ENCODE measurements at places on chromosomes 13 and 19.
A peak's percentile ranks its signal among the peaks of the same experiment; 100 is the strongest.

- peak; percentile 61 for DNase-seq
- peaks cover 37% of the 10 kb centered on the region for H3K4me1 ChIP-seq
- peaks cover 52% of the 10 kb centered on the region for H3K36me3 ChIP-seq
- H3K27me3 ChIP-seq = no peaks in the 10 kb centered on the region
- peak overlapping the region; percentile 76 for H3K27ac ChIP-seq
- H3K4me3 ChIP-seq = peak overlapping the region; percentile 56
These were observed 36.2 kb upstream of the GARRE1 start for GRCh38 chr19:34217952-34218817.

- H3K27ac ChIP-seq = no peak overlapping the region
- peaks cover 32% of the 10 kb centered on the region for H3K27me3 ChIP-seq
- no peaks in the 10 kb centered on the region for H3K36me3 ChIP-seq
- no peak for DNase-seq
These were observed 5.3 kb upstream of the MAB21L1 start for GRCh38 chr13:35481777-35482176.

GRCh38 chr19:3660493-3661219, 34.1 kb upstream of the CACTIN start:
- no peak overlapping the region for H3K27ac ChIP-seq
- H3K4me1 ChIP-seq = no peaks in the 10 kb centered on the region
- H3K27me3 ChIP-seq = no peaks in the 10 kb centered on the region
- H3K36me3 ChIP-seq = peaks cover 13% of the 10 kb centered on the region
- DNase-seq = no peak

GRCh38 chr13:45316338-45316737, 24.6 kb downstream of the TPT1 start:
- no peak overlapping the region for H3K4me3 ChIP-seq
- no peak overlapping the region for H3K27ac ChIP-seq
- no peak for DNase-seq
- H3K36me3 ChIP-seq = no peaks in the 10 kb centered on the region
- peaks cover 5% of the 10 kb centered on the region for H3K4me1 ChIP-seq

DNA sequence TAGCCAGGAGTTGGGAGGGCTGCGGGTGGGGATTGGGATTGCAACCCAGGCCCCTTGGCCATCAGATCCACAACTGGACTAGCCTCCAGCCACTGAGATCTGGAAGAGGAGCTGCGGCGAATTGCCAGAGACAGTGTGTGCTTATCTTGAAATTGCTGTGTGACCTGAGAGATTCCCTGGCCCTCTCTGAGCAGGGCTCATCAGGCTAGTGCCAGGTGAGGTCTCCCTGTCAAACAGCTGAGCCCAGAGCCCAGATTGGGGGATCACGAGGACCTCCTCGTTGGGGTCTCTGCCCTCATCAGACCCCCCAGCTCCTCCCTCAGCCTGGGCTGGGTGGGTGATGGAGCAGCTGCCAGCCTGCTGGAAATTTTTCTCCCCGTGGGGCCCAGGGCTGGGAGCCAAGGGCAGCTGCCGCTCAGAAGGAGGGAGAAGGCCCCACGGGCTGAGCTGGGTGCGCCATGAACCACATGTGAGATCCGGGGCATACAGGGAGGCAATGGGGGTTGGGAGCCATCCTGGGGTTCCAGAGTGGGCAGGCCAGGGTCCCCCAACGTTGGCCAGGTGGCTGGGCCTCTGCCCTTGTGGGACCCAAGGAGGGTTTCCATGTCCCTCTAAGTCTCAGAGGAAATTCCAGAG, 7.2 kb downstream of the FUT5 start:
- H3K27ac ChIP-seq = no peak overlapping the region
- H3K27me3 ChIP-seq = no peaks in the 10 kb centered on the region
- H3K36me3 ChIP-seq = no peaks in the 10 kb centered on the region

GRCh38 chr13:91576590-91576989, 178.2 kb downstream of the GPC5 start:
- no peaks in the 10 kb centered on the region for H3K4me1 ChIP-seq
- H3K27me3 ChIP-seq = no peaks in the 10 kb centered on the region
- no peaks in the 10 kb centered on the region for H3K36me3 ChIP-seq
- H3K4me3 ChIP-seq = no peak overlapping the region
- no peak overlapping the region for H3K27ac ChIP-seq
- DNase-seq = no peak

GRCh38 chr13:112435973-112436372, 59.8 kb downstream of the SPACA7 start:
- no peaks in the 10 kb centered on the region for H3K4me1 ChIP-seq
- H3K4me3 ChIP-seq = no peak overlapping the region
- peaks cover 16% of the 10 kb centered on the region for H3K27me3 ChIP-seq
- H3K36me3 ChIP-seq = no peaks in the 10 kb centered on the region
- no peak for DNase-seq
- no peak overlapping the region for H3K27ac ChIP-seq

DNA sequence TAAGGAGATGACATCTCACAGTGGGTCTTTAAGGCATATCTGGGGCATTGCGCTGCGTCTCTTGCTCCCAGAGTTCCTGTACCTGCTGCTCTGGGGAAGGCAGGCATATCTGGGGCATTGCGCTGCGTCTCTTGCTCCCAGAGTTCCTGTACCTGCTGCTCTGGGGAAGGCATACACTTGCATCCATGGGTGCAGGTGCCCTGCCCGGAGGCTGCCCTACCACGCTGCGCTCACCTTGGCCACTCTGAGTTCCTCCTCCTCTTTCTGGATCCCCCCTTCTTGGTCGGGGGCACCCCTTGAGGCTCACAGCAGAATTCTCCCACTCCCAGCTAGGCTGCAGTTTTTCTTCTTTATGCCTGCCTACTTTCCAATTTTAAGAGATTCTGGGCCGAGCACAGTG, 60.9 kb upstream of the TMTC4 start:
- no peak overlapping the region for H3K4me3 ChIP-seq
- H3K36me3 ChIP-seq = no peaks in the 10 kb centered on the region

DNA sequence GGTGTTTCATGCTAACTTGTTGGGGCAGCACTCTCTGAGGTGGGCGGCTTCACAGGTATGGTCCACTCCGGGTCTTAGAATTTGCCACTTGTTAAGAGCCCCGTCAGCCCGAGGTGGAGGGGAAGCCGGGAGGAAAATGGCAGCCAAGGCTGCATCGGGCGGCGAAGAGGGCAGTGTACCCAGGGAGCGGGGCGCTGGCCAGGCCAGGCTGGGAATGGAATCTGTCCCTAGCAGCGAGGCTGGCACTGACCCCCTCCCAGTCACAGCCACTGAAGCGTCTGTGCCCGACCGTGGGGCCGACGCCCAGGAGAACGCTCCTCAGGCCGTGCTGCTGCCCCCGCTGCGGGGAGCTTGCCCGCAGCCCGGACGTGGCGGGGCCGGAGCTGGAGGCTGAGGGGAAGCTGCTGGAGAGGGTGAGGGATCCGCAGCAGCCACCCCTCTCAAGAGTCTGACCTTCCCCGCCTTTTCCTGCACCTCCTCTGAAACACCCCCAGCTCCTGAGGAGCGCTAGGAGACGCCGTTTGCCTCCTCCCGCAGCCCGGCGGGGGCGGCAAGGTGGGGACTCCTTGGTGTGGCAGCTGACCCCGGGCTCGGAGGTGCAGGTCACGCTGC, 313.8 kb upstream of the SPRY2 start:
- H3K4me3 ChIP-seq = no peak overlapping the region
- no peak for DNase-seq
- no peaks in the 10 kb centered on the region for H3K4me1 ChIP-seq
- peaks cover 12% of the 10 kb centered on the region for H3K27me3 ChIP-seq
- no peaks in the 10 kb centered on the region for H3K36me3 ChIP-seq
- no peak overlapping the region for H3K27ac ChIP-seq

DNA sequence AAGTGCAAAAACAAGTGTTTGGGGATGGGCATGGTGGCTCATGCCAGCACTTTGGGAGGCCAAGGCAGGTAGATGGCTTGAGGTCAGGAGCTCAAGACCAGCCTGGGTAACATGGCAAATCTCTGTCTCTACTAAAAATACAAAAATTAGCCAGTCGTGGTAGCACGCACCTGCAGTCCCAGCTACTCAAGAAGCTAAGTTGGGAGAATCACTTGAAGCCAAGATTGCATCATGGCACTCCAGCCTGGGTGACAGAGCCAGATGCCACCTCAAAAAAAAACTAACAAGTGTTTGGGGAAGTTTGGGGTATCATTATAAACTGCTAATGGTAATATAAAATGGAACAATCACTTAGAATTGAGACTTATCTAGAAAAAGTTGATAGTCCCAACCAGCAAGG, 24.6 kb downstream of the XPO4 start:
- H3K27me3 ChIP-seq = no peaks in the 10 kb centered on the region
- peaks cover 24% of the 10 kb centered on the region for H3K36me3 ChIP-seq
- H3K27ac ChIP-seq = no peak overlapping the region
- DNase-seq = no peak
- no peak overlapping the region for H3K4me3 ChIP-seq
- H3K4me1 ChIP-seq = peaks cover 32% of the 10 kb centered on the region

DNA sequence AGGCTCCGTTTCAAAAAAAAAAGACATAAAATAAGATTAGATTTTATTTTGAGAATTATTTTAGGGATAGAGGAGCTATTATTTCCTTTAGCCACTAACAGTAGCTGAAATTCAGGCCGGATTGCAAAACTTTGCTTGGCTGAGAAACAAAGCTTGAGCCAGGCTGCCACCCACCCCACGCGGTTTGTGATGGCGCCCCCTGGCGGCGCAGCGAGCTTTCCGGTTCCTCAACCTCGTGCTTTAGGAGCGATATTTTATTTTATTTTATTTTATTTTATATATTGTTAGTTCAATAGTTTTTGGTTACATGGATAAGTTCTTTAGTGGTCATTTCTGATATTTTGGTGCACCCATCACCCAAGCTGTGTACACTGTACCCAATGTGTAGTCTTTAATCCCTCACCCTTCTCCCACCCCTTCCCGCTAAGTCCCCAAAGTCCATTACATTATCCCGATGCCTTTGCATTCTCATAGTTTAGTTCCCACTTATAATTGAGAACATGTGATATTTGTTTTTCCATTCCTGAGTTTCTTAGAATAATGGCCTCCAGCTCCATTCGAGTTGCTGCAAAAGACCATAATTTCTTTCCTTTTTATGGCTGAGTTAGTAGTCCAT, 19.8 kb upstream of the CEACAM4 start:
- H3K36me3 ChIP-seq = no peaks in the 10 kb centered on the region
- H3K4me1 ChIP-seq = peaks cover 5% of the 10 kb centered on the region
- H3K27me3 ChIP-seq = peaks cover 40% of the 10 kb centered on the region
- no peak overlapping the region for H3K4me3 ChIP-seq
- H3K27ac ChIP-seq = no peak overlapping the region

GRCh38 chr13:60303166-60303565, 93.9 kb upstream of the TDRD3 start:
- no peaks in the 10 kb centered on the region for H3K36me3 ChIP-seq
- H3K27ac ChIP-seq = no peak overlapping the region
- H3K4me3 ChIP-seq = no peak overlapping the region
- DNase-seq = no peak

DNA sequence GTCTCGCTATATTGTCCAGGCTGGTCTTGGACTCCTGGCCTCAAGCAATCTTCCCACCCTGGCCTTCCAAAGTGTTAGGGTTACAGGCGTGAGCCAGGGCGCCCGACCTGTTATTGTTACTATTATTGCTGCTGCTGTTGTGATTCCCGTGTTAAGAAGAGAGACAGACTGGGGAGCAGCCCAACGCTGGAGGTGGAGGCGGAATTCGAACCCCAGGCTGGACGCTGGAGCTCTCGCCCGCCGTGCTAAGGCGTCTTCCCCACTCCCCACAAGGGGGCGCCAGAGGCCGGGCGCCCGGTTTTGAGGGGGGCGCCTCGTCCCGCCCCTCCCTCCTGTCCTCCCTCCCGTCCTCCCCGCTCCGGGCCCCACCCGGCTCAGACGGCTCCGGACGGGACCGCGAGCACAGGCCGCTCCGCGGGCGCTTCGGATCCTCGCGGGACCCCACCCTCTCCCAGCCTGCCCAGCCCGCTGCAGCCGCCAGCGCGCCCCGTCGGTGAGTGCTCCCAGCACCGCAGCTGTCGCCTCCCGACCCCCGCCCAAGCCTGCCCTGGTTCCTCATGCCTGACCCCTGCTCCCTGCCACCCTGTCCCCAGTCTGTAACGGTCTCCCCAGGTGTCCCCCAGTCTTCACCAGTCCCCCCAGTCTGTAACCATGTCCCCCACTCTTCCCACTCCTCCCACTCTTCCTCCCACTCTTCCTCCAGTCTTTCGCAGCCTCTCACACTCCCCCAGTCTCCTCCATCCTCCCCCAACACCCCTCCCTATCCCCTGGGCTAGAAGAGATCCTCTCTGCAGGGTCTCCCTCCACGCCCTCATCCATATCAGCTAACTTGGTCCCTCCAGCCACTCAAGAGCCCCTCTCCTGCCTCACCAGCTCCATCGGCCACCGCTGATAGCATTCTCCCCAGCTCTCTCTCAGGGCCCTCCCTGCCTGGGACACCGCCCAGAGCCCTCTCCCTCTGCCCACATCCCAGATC, at the start of gene EHD2:
Gene EHD2 (plus strand): TSS at position 377 of the 976 bp plus-strand sequence. CDS start 3,191 bp downstream, outside the sequence.
- H3K4me3 ChIP-seq = peak within 1 kb of the TSS; percentile 44
- H3K27me3 ChIP-seq = peaks cover 56% of the 10 kb centered on the region
- peaks cover 4% of the 10 kb centered on the region for H3K4me1 ChIP-seq
- peaks cover 5% of the 10 kb centered on the region for H3K36me3 ChIP-seq

DNA sequence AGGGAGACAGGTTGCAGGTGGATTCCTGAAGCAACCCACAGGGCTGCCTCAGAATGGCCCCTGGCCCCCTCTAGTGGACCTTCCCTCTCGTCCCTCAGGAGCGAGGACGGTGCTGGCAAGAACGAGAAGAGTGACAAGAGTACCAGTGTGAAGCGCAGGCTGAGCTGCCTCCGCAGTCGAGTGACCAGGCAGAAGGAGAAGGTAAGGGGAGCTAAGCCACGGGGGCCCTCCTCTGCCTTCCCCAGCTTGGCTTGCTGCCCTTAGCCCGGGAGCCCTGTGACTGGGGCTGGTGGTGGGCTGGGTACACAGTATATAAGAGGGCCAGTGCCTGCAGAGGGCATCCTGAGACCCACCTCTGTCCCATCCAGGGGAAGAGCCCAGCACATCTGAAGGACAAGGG, 34.0 kb downstream of the ARHGEF18 start:
- no peaks in the 10 kb centered on the region for H3K27me3 ChIP-seq
- H3K27ac ChIP-seq = no peak overlapping the region
- H3K36me3 ChIP-seq = peaks cover 5% of the 10 kb centered on the region
- no peak for DNase-seq

GRCh38 chr13:31200637-31200971, 829 bp downstream of the B3GLCT start:
- DNase-seq = no peak
- H3K27me3 ChIP-seq = no peaks in the 10 kb centered on the region
- peak overlapping the region; percentile 74 for H3K4me3 ChIP-seq
- peaks cover 30% of the 10 kb centered on the region for H3K4me1 ChIP-seq
- peak overlapping the region; percentile 48 for H3K27ac ChIP-seq

DNA sequence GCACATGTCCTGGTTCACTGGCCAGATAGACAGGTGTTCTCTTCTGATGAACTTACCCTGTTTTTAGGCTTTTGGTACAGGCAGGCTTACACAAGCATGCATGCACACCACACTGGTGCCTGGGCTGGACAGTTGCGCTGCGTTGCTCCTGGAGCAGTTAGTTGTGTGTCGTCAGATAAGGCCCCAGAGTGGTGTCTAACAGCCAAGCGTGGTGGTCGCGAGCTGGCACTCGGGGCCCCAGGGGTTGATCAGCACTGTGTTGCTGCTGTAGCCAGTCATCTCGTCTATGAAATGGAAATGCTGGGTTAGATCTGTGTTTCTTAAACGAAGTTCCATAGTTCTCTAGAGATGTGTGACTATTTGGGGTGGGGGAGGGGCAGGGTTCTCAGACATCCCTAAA, 24.6 kb upstream of the TEX29 start:
- no peak for DNase-seq
- peaks cover 12% of the 10 kb centered on the region for H3K4me1 ChIP-seq
- peak overlapping the region; percentile 34 for H3K27ac ChIP-seq
- H3K36me3 ChIP-seq = peaks cover 7% of the 10 kb centered on the region
- no peaks in the 10 kb centered on the region for H3K27me3 ChIP-seq

GRCh38 chr19:4976401-4977298, 7.7 kb downstream of the KDM4B start:
- no peak overlapping the region for H3K4me3 ChIP-seq
- H3K27ac ChIP-seq = no peak overlapping the region
- H3K4me1 ChIP-seq = peaks cover 18% of the 10 kb centered on the region
- no peaks in the 10 kb centered on the region for H3K27me3 ChIP-seq
- peaks cover 3% of the 10 kb centered on the region for H3K36me3 ChIP-seq
- no peak for DNase-seq

Data from activated naive CD8-positive, alpha-beta T cell treated with anti-CD3 and anti-CD28 coated beads for 36 hours (primary cell).